Cardiac septum (tissue), 1 donor: ENCODE measurements at places on chromosomes 4 and X. TPM values are rescaled to one million over a fixed set of nuclear protein-coding genes. Genes with fewer than 3 reads are reported as not detected.

DNA sequence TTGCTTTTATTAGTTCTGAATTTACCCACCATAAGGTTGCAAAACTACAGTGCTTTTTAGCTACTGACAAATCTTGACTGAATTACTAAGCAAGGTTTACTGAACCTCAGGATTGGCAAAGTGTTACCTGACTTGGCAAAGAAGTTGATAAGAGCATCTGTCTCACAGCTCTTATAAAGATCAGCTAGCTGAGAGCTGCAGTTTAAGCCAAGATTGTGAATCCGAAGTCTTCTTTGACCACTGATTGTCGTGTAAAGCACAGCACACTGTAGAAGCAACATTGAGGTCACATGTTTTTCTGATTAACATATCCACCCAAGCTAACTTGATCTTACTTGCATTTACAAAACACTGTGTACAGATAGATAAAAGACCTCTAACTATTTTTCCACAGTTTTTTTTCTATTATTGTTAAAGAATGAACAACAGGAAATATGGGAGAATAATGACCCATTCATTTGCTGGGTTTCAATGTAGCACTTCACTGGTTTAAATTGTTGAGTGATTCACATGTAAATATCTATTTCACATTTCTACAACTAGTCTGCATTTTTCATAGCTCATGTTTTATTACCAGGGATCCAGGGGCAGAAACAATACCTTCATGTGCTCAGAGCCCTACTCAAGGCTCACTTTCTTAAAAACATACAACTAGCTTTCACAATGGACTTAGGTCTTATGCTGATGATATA is 54.0 kb downstream of the METTL14 start:
- no peak for DNase-seq

Gene TRPC5OS
- not detected for total RNA-seq

DNA sequence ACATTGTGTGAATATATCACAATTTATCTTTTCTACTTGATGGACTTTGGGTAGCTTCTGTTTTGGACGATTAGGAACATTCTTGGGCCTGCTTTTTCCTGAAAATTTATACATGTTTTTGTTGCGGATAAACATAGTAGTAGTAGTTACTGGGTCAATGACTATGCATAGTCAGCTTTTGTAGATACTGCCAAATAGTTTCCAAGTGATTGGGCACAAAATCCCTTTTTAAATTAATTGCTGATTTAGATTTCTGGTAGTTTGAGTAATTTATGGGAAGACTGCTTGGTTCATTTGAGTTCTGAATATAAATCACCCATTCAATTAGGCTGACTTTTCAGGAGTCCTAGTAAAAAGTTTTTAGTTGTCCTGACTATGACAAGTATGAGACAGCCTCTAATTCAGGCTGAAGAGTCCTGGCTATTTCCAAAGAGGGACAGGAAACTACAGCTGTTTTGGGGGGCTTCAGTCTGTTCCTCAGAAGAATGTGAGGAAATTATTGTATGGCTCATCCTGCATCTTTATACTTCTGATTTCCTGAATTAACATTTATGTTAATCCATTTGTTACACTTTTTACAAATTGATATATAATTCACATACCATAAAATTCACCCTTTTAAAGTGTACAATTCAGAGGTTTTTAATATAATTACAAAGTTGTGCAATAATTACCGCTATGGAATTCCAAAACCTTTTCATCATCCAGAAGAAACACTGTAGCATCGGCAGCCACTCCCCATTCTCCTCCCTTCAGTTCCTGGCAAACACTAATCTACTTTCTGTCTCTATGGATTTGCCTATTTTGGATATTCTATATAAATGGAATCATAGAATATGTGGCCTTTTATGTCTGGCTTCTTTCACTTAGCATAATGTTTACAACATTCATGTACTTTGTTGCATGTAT is 14.2 kb downstream of the LRP2BP start:
- no peak for DNase-seq

- no peak for DNase-seq
These were observed 15.2 kb downstream of the RUFY3 start for GRCh38 chr4:70737006-70737405.

GRCh38 chrX:128616933-128617332 is 564.7 kb upstream of the ACTRT1 start:
- no peak for DNase-seq
